ENCODE measurements at places on chromosomes 7 and 10.
A peak's percentile ranks its signal among the peaks of the same experiment; 100 is the strongest.

DNA sequence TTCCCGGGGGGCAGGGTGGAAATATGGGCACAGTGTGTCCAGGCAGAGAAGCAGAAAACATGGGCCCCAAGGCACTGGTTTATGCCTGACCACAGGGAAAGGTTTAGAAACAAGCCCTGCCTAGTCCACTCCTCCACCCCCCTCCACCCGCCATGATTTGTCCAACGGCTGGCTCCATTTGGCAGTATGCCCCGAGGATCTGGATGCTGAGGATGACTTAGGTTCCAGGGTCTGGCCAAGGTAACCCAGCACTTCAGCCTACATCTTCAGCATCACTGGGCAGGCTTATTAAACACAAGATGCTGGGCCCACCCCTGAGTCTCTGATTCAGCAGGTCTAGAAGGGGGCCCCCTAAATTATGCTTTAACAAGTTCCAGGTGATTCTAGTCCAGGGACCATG is 121.9 kb downstream of the RALA start:
- DNase-seq = no peak

DNA sequence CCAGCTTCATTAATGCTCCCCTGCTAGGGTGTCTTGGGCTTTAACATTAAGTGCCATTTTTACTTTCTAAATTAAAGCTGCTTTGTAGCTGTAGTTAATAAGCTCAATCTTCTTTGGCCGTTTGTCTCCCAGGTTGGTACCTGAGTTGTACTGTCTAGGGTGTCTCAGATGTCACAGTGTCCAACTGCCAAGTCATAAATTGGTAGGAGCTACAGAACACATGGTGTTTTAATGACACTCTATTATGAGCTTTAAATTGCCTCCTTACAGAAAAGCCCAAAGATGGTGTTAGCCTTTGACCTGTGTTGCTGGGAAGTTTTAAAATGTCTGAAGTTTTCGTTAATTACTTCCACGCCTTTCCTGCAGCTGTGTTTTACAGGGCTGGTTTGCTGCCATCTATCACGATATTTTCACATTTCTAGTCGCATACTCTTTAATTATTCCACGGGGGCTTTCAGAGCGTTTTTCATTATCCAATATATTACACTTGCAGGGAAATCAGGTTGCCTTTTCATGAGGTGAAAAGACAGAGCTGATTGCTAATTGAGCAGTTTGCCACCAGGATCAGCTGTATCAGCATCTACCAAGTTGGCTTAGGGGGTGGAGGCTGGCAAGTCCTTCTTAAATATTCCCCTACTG is 247.8 kb upstream of the PLPP4 start:
- DNase-seq = no peak

DNA sequence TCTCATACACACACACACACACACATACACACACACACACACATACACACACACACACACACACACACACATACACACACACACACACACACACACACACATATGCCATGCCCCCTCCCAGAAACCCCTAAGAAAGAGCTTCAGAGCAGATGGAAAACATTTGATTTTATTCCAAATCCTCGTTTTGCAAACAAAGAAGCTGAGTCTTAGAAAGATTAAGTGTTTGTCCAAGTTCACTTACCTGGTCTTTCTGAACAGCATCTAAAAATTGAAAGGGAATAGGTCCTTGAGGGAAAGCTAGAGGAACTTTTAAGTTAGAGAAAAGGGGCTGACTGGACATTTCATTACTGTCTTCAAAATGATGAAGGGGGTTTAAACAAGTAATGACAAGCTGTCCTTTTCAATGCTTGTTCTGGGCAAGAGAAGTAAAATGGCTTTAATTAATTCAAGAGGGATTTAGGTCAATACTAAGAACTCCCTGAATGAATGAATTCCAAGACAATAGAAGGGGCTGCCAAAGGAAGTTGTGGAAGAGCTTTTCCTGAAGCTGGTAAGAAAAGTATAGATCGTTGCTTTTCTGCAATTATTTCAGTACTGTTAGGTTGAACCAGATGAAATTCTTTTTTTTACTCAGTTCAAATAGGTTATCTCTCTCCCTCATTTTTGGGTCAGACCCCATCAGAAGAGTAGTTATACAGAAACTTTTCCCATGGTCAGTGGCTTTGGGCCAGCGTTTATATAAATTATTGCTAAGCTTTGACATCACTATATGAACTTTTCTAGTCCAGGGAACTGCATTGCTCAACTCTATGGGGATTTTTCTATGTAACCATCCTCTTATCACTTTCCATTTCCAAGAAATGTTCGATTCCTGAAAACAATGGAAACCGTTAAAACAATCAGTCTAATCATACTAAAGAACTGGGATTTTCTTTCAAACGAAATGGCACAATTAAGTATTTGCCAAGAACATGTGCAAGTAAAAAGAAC is 261.4 kb downstream of the MTERF1 start:
- DNase-seq = no peak

GRCh38 chr10:131770946-131771633 is 129.7 kb upstream of the PPP2R2D start:
- no peak for DNase-seq

DNA sequence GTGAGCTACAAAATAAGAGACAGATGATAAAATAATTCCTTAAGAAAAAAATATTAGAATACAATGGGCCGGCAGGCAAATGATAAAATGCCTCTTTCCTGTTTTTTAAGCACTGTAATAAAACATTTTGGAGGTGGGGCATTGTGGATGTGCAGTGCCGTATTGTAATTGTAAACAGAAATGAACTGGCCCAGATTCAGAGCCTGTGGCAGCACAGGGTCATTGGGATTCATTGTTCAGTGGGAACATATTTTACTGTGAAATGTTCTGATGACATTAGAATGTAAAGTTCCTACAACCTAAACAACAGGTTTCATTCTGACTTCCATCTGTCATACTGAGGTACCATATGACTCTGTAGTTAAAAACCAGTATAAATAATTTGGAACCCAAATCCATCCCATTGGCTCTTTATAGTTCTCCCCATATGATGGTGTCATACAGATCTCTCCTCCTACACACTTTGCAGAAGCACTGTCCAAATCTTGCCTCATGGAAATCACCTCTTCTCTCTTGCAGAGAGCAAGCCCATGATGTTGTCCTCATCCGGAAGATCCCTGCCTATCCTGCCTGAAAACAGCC is 264.6 kb downstream of the WDR37 start:
- DNase-seq = no peak

DNA sequence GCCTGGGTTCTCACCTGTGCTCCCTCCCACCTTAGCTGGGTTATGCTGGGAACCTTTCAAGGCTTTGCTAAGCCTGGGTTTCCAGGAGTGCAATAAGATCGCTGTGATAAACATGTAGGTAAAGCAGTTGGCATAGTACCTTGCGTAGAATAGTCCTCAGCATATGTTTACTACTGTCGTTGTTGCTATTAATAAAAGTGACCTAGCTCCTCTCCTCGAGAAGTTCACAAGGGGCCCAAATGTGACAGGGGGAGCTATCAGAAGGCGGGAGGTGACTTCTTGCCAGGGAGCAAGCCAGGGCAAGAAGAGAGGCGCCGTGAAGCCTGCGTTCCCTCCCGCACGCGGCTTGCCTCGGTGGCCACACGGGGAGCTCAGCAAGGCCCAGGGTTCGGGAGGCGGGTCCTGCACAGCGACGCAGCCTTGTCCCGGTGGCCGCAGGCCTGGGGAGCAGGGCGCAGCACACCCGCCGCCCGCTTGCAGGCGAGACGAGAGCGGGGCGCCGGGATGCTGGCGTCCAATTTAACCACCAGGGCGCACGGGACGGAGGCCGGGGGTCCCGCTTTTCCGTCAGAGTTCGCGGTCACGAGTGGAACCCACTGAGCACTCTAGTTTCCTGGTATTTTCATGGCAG is 106.2 kb downstream of the SNX10 start:
- DNase-seq = no peak

- DNase-seq = no peak
These were observed 10.9 kb downstream of the GPR37 start for GRCh38 chr7:124754576-124755268.

DNA sequence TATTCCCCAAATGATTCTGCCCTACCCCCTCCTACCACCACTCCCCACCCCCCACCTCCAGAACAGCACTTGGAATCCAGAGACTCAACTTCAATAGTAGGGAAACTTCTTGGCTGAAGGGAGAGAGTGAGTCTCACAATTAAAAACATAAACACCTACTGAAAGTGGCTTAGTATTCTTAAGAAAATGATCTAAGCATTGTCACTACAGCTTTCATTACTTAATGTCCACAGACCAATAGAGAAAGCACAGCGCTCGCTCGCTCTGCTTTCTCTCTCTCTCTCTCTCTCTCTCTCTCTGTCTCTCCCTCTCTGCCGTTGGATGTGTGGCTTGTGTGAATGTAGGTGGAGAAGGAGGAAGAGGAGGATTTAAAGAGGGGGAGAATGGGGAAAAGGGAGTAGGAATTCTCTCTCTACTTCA is 1.5 kb upstream of the SEMA3A start:
- no peak for DNase-seq

GRCh38 chr7:93402944-93403343 is 170.8 kb downstream of the VPS50 start:
- DNase-seq = no peak

DNA sequence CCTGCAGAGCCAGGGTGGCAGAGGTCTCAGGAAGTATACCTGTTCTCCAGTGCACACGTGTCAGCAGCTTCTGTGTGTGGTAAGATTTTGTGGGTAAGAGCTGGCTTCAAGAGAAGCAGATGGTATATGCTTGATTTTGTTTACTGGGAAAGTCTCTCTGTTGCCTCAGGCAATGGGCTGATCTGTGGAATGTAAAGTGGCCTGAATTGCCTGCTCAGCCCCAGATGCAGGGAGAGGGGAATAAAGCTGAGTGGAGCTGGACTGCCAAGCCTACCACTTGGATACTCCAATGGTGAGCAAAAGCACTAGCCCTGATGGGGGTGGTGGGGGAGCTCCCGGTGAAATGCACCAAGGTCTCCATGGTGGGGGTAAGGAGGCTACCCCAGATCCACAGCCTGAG is 156.1 kb downstream of the WDR11 start:
- no peak for DNase-seq

DNA sequence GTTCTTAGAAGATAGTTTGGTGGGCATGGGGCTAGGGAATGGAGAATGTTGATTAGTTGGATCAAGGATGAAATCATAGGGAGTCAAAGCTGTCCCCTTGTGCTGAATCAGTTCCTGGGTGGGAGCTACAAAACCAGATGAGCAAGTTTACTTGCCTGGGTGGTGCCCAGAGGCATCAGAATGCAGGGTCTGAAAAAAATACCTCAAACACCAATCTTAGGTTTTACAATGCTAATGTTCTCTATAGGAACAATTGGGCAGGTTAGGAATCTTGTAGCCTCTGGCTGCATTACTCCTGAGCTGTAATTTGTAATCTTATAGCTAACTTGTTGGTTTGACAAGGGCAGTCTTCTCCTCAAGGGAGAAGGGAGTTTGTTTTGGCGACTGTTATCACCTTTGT is 34.4 kb downstream of the LHFPL3 start:
- DNase-seq = no peak

DNA sequence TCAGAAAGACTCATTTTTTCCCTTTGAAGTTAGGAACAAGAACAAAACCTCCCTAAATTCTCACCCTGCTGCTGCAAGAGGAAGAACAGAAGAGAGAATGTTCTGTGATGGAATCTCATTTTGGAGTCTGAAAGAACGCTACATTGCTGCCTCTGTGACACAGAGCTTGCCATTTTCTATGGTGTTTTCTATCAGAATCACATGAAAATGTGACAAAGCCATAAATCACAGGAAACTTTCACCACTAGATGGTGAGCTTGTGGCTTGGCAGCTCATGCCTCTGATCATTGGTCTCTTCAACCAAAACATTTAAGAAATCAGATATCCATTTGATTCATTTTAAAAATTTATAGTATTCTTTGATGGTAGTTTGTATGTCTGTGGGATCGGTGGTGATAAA is 82.9 kb downstream of the CADPS2 start:
- no peak for DNase-seq

- no peak for DNase-seq
These were observed 554.9 kb upstream of the GALNT17 start for GRCh38 chr7:70577078-70577477.

DNA sequence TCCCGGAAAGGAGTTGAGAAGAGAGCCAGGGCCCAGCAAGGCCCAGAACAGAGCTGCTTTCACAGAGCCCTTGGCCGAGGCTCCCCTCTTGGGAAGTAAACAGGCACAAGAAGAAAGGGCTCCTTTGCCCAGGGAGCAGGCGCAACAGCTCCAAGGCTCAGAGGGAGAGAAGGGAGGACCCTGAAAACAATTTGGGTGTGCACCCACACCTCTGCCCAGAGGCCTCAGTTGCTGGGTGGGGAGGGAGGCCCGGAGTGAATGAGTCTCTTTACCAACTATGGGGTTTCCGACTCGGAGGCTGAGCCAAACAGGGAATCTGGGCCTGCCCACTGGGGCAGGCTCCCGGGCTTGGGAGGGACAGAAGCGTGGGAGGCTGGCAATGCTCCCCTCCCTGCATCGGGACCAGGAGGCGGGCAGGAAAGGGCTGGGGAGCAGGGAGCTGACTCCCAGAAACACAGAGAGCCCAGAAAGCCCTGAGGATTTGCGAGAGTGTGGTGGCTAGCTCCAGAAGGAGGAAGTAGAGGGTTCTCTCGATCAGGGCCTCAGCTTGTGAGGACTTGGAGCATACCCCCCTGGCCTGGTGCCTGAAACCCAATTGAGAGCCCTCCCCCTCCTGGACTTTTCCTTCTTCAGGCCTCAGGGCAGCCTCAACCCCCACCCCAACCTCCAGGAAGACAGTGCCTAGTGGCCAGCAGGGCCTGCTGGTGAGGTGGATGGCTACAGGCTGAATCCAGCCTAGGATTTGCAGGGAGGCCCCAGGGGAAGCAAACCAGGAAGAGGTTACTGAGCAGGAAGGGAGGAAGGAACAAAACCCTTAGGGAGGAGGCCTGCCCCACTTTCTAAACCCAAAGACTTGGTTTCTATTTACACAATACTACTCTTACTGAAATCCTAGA is 6.2 kb downstream of the C10orf105 start:
- peak; percentile 51 for DNase-seq

- no peak for DNase-seq
These were observed 453 bp downstream of the SFMBT2 start for GRCh38 chr10:7410301-7410861.

DNA sequence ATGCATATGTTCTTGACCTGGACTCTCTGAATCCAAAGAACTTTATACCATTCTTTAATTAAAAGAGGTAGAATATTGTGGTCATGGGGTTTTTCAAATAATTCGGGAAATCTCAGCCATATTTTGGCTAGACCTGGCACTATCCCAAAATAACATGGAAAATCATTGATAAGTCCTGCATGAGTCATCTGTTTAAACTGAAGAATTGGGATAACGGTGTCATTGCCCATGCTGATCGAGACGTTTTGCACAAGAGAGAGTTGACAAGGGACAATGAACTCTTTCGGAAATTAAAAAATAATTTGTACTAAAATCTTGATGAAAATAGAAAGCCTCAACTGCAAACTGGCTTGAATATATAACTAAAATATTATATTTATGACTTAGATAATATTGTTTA is 19.9 kb upstream of the ABCB4 start:
- DNase-seq = no peak

- DNase-seq = no peak
These were observed 29.4 kb downstream of the LSMEM1 start for GRCh38 chr7:112510001-112510742.

DNA sequence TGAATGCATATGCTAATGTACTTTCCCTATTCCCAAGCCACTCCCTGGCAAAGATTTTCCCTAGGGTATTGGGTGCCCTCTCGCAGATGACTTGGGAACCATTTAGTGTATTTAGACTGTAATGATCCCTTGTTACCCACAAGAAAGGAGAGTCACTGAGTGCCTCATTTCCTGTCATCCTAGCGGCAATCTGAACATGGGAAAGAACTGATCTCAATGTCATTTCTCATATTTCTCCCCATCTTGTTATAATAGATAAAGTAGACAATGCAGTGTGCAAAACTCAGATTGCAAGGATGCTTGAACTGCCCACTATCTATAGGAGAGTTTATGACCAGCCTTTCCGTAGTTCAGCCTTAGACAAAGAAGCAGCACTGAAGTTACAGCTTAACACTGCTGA is 123.3 kb downstream of the MICU1 start:
- DNase-seq = no peak
